Kasumi-1 (cell line): ENCODE measurements at places on chromosomes 5 and 9.
A peak's percentile ranks its signal among the peaks of the same experiment; 100 is the strongest.

DNA sequence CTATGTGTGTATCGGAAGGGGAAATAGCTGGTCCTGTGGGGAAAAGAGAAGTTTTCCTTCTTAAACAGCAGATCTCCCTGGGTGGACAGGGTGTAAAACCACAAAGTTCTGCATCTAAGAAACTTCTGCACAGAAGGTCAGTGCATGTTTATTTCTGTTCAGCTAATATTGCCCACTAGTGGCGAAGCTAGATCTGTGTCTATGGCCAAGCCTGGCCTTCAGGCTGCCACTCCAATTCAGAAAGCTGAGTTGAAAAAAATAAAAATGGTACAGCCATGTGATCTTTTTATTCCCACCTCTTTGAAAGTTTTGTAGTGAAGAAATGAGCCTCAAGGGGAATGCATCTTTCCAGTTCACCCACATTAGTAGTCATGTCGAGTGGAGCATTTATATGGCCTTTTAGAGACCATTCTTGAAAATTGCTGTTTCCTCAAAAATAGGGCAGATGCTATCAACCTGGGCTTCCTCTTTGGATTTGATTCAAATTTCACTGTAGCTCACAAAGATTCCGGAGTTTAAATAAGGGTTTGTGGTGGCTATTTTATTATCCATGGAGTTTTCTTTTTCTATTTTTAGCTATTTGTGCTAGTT lies 488.0 kb downstream of the PRELID2 start:
- DNase-seq = peak; percentile 53

DNA sequence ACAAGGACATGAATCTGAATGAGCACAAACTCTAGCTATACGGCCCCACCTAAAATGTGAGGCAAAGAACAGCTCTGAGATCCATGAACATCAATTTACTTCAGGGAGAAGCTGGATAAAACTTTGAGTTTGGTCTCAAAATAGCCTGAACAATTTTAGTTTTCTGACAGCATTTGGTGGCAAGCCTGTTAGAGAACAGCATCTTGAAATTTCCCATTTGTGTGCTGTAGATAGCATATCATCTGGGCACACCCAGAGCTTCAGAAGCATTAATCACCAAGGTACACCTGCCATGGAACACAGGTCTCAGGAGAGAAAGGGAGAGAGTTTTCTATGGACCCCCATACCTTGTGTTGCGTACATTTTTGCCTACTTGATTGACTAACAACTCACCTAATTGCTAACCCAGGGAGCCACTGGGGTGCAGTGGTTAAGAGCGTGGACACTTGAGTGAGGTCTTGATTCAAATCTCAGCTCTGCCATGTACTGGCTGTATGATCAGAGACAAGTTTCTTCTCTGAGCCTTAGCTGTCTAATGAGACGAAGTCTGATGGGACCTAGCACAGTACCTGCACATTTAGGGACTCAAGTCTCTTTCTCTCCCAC lies 264.9 kb downstream of the PIK3R1 start:
- DNase-seq = no peak

- no peak for DNase-seq
These were observed 391.7 kb downstream of the RAB3C start for GRCh38 chr5:58974601-58975000.

GRCh38 chr5:179599100-179599499 lies 24.4 kb downstream of the HNRNPH1 start:
- DNase-seq = no peak

GRCh38 chr5:148740966-148741742 lies 85.3 kb upstream of the ADRB2 start:
- DNase-seq = peak; percentile 84

DNA sequence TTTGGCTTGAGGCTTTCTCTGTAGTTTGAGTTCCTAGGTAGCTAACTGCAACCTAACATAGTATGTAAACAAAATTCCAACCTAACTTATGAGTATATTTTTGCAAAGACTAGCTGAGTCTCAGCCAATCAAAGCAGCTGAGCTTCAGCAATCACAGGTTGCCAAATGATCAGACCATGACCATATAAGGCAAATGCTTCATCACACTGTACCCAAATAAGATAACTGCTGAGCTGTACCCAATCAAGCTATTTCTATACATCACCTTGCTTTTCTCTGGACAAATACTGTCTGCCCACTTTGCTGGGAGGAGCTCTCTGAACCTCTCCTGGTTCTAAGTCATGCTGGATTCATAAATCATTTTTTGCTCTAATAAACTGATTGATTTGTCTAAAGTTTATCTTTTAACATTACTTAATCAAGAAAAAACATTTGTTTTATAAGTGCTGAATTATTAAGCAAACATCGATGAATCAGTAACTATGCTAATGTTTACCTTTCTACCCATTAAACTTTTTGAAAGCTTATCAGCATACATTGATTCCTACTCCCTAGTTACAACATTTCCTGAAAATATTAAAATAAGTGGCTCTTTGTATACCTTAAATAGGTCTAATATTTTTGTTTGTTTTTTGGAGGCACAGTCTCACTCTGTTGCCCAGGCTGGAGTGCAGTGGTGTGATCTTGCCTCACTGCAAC lies 129.7 kb upstream of the PCA3 start:
- no peak for DNase-seq

GRCh38 chr5:43432486-43433375 lies 20.5 kb upstream of the CCL28 start:
- DNase-seq = peak; percentile 7

DNA sequence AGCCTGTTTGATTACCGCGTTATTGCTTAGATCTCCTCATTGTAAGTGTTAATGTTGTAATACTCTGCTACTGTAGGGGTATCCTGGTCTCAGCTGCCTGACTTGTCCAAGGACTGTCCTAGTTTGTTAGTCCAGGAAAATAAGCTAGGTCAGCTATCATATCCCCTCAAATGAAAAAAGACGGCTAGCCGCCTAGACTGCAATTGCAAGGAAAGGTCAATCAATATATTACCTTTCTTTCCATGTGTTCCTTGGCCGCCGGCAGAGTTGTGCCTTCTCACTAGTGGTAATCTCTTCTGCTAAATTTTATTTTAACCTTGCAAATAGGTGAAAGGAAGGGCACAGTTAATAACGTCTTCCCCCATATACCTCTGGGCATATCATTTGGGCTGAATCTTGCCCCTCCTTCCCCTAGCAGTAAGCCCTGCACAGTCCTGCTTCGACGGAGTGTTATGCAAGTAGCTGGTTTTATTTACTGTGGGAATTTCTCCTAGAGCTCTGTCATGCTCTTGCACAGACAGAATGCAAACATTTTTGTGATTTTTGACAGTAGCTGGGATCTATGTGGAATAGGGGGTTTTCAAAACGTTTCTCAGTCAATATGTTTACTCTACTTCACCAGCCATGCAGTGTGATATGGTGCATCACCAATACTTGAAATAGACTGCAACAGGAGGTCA lies 288.5 kb downstream of the MAST4 start:
- no peak for DNase-seq

DNA sequence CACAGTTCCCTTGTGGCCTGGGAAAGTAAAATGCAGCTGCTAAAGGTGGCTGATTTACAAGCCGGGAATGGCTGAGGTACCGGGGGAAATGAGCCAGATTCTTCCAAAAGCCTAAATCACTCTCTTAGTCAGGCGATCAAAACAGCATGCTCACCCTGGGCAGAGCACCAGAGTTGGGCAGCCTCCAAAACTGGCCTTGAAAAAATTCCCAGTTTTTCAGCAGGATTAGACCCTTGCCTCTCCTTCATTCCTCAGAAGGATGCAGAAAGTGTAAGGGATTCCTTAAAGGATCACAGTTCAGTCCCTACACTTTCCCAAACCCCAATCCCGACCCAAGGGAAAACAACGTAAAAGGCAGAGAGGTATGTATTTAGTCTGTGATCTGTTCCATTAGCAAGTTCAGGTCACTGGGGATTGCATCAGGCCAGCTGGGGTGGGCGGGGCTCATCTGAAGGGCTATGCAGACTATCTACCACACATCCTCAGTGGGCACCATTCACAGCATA lies 16.9 kb downstream of the TMEM174 start:
- no peak for DNase-seq
